ENCODE measurements at places on chromosomes 6 and 20.
A peak's percentile ranks its signal among the peaks of the same experiment; 100 is the strongest.

GRCh38 chr6:165181951-165182414 lies 127.4 kb downstream of the C6orf118 start:
- H3K36me3 ChIP-seq: no peaks in the 10 kb centered on the region
- H3K27me3 ChIP-seq: no peaks in the 10 kb centered on the region
- H3K27ac ChIP-seq: no peak overlapping the region
- DNase-seq: peak; percentile 72

DNA sequence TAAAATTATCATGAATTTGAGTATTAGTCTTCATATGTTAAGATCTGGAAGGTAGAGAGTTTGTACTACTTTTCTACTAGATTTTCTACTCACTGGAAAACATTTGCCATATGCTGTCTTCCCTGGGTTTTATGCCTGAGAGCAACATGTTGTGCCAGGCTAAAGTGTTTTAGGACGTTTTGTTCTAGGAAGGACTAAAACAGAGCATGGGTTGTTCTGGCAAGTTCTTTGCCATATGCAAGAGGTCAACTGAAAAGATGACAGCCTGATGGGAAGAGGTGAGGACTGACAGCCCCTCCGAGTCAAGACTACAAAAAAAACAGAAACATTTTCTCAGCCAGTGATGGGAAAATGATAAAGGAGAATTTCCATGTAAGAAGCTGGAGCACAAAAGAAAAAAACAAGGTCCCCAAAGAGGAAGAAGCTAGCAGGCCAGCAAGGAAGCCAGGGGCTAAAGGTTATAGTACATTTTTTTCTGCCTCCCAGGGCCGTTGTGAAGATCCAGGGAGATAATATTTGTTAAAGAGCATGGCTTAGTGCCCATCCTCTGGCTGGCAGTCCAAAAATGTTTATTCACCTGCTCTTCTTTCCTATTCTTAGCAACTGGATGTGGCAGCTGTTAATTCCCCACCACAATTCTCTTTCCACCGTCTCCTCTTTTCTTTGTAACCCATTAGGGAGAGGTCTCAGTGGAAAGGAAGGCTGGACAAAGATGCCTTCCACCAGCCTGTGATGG lies 7.8 kb downstream of the SCGN start:
- no peak overlapping the region for H3K27ac ChIP-seq
- no peaks in the 10 kb centered on the region for H3K4me1 ChIP-seq
- DNase-seq: no peak
- peaks cover 28% of the 10 kb centered on the region for H3K27me3 ChIP-seq
- no peaks in the 10 kb centered on the region for H3K36me3 ChIP-seq

DNA sequence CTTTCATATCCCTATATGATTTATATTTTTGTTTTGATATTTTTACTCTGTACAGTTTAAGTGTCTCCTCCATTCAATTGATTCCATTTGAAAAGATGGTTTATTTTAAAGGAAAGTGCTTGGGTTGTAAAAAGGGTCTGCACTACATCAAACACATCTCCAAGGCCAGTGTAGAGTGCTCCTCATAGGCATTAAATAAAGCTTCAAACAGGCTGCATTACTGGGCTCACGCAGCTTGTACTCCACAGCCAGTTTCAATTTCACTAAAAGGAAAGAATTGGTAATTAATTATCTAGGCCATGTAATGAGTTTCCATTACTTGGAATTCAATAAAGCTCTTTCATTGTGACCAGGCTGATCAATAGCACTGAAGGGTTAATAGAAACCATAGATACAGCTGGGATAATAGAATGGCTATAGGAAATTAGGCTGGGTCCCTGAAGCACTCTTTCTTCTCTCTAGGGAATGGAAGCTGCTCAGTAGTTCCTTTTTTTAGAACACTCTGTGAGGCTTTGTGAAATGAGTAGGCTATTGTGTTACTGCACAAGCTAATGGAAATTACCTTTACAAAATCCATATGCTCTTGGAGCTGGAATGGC lies 442.2 kb downstream of the RNF144B start:
- H3K27ac ChIP-seq: no peak overlapping the region
- DNase-seq: no peak
- no peaks in the 10 kb centered on the region for H3K4me1 ChIP-seq

GRCh38 chr6:89729818-89730217 lies 89.8 kb downstream of the MDN1 start:
- no peaks in the 10 kb centered on the region for H3K4me1 ChIP-seq
- H3K27me3 ChIP-seq: no peaks in the 10 kb centered on the region

DNA sequence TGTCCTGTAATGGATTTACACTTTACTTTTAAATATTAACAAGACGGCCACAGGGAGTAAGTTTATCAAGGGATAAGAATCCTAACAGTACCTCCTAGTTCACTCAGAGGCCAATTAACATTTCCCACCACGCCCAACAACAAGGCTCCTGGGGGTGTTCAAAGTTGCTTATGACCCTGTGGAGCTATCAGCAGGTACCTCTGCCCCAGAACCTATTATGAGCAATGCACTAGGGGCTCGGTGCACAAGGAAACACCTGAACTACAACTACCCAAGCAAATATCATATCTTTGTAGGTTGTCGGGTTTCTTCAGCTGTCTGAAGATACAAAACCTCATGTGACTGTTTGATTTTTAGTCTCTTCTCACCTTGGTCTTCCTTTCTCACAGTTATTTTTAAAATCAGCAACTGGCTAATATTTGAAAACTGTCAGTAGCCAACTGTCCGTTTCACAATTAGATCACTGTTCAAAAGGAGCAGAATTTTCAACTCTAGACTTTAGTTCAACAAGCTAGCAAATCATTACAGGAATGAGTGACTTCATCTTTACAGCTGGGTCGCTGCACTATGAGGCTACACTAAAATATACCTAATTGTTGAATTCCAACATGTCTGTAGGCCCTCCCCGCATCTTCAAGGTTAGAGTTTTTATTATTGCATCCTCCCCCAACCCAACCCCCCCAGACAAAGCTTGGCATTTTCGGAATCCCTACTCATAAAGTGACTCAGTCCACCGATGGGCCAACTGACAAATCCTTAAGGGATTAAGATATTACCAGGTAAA lies 38.1 kb downstream of the B4GALT5 start:
- H3K4me3 ChIP-seq: no peak overlapping the region
- DNase-seq: no peak
- H3K4me1 ChIP-seq: peaks cover 21% of the 10 kb centered on the region
- H3K27ac ChIP-seq: no peak overlapping the region
- H3K36me3 ChIP-seq: no peaks in the 10 kb centered on the region

DNA sequence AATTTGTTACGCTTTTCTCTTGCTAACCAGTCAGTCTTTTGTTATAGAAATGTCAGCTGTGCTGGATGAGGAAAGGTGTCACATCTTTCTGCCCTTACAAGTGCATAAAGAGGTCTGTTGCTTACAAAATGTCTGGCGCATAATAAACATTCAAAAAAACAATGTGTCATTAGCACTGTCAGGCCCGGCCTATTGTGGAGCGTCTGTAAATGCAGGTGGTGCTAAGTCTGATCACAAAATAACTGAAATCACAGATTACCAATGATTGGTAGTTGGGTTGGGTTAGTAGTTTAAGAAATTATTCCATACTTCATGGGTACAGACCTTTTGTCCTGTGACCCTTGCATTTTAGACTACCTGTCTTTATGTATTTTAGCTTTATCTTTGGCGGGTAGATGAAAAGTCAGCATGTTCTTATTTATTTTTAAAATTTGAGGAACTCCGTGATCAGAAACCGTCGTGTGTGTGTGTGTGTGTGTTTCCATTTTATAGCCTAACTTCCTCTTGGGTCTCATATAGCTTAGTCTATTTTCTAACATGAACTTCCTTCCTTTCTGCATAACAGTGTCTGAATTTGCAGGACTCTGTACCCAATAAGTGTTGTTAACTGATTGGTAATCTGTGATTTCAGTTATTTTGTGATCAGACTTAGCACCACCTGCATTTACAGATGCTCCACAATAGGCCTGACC lies 88.1 kb upstream of the IFNGR1 start:
- no peaks in the 10 kb centered on the region for H3K36me3 ChIP-seq
- no peak overlapping the region for H3K4me3 ChIP-seq
- no peak overlapping the region for H3K27ac ChIP-seq
- no peaks in the 10 kb centered on the region for H3K27me3 ChIP-seq

DNA sequence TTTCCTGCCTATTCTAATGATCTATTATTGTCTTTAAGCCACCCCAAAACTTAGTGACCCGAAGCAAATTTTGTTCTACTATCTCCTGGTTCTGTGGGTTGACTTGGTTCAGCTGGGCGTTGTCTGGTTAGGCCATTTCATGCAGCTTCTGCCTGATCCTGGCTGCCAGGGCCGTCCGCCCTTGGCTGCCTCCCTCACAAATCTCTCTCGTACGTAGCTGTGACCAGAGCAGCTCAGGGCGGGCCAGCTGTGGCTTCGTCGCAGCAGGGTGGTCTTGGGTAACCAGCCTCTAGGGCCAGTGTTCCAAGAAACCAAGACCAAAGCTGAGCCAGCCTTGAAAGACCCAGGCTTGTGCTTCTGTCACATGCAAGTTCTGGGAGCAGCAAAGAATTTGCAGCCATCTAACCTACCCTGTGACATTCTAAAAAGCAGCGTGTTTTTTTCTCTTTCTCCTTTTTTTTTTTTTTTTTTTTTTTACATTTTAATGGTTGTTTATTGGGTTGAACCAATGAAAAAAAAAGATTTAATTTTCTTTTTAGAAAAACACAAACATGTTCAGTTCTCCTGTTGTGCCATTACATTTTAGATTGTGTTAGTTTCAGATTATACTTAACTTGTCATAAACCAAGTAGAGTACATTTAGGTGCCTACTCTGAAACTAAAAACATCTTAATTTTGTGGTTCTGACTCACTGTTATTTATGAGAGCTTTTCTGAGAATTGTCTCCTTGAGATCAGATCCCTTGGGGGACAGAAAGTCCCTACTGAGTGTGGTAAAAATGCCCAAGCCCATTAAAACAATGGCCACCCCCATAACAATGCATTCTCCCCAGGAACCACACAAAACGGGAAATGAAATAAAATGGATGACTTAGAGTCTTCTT lies 83.9 kb downstream of the ZDHHC14 start:
- no peaks in the 10 kb centered on the region for H3K36me3 ChIP-seq
- H3K27me3 ChIP-seq: no peaks in the 10 kb centered on the region
- DNase-seq: no peak
- no peaks in the 10 kb centered on the region for H3K4me1 ChIP-seq

DNA sequence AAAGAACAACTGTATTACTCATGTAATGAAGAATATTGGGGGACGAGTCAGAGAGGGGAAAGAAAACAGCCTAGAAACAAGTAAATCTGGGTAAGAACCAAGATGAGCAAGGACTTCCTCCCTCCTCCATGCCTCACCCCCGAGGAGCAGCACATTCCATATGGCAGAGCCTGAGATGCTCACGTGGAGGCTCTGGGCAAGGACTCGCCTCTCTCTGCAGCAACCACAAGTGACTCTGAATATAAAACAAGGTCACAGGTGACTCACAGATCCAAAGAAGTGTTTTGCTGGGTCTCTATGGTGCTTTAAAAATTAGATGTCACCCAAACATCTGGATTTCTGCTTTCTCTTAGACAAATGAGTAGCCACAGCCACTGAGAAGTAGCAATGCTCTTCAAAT lies 453.0 kb upstream of the SULF2 start:
- no peaks in the 10 kb centered on the region for H3K27me3 ChIP-seq
- DNase-seq: peak; percentile 39
- no peak overlapping the region for H3K4me3 ChIP-seq
- H3K4me1 ChIP-seq: no peaks in the 10 kb centered on the region
- no peak overlapping the region for H3K27ac ChIP-seq

DNA sequence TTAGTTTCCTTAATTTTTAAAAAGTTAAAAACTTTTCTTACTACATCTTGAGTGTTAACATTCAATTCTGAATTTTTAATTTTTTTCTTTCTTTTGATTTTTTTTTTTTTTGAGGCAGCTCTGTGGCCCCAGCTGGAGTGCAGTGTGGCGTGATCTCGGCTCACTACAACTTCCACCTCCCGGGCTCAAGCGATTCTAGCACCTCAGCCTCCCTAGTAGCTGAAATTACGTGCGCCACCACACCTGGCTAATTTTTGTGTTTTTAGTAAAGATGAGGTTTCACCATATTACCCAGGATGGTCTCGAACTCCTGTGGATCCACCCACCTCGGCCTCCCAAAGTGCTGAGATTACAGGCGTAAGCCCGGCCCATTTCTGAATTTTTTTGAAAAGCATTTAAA lies 1.2 kb downstream of the DDX43 start:
- no peak for DNase-seq
- H3K4me3 ChIP-seq: no peak overlapping the region
- H3K27ac ChIP-seq: no peak overlapping the region
- H3K4me1 ChIP-seq: no peaks in the 10 kb centered on the region
- H3K27me3 ChIP-seq: no peaks in the 10 kb centered on the region

DNA sequence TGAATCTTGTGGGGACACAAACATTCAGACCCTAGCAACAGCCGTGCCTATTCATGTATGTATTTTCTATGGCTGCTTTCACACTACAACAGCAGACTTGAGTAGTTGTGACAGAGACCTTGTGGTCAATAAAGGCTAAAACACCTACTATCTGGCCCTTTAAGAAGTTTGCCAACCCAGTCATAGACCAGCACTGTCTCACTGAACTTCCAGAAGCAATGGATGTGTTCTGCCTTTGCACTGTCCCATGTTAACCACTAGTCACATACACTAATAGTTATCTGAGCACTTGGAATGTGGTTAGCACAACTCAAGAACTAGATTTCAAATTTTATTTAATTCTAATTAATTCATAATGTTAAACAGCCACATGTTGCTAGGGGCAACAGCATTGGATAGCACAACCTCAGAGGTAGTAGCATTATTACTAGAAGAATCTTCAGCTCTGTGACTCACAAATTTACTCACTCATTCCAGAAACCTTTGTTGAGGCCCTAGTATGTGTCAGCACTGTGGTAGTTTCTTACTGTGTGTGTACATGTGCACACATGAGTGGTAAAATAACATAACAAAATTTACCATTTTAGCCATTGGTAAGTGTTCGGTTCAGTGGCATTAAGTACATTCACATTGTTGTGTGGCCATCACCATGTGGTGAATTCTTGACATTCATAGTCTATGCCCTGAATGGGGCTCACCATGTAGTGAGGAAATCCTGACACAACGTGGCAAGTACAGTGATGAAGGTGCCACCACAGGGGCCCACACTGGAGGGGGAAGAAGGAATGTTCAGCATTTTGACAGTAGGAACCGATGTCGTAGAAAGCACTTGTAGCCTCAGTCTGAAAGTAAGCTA lies 107.3 kb downstream of the CEP57L1 start:
- H3K27ac ChIP-seq: no peak overlapping the region
- H3K4me3 ChIP-seq: no peak overlapping the region
- H3K4me1 ChIP-seq: no peaks in the 10 kb centered on the region
- no peak for DNase-seq

- H3K27ac ChIP-seq: no peak overlapping the region
- no peaks in the 10 kb centered on the region for H3K36me3 ChIP-seq
- no peak overlapping the region for H3K4me3 ChIP-seq
- no peak for DNase-seq
- H3K4me1 ChIP-seq: no peaks in the 10 kb centered on the region
- no peaks in the 10 kb centered on the region for H3K27me3 ChIP-seq
Observed at GRCh38 chr6:81605526-81605925, 147.0 kb downstream of the TENT5A start.

- H3K27me3 ChIP-seq: no peaks in the 10 kb centered on the region
- peak; percentile 55 for DNase-seq
- no peaks in the 10 kb centered on the region for H3K4me1 ChIP-seq
- no peaks in the 10 kb centered on the region for H3K36me3 ChIP-seq
Observed at GRCh38 chr6:148700047-148700715, 46.6 kb upstream of the UST start.
